ENCODE measurements at places on chromosomes 2 and 18. TPM values are rescaled to one million over a fixed set of nuclear protein-coding genes. Genes with fewer than 3 reads are reported as not detected.

DNA sequence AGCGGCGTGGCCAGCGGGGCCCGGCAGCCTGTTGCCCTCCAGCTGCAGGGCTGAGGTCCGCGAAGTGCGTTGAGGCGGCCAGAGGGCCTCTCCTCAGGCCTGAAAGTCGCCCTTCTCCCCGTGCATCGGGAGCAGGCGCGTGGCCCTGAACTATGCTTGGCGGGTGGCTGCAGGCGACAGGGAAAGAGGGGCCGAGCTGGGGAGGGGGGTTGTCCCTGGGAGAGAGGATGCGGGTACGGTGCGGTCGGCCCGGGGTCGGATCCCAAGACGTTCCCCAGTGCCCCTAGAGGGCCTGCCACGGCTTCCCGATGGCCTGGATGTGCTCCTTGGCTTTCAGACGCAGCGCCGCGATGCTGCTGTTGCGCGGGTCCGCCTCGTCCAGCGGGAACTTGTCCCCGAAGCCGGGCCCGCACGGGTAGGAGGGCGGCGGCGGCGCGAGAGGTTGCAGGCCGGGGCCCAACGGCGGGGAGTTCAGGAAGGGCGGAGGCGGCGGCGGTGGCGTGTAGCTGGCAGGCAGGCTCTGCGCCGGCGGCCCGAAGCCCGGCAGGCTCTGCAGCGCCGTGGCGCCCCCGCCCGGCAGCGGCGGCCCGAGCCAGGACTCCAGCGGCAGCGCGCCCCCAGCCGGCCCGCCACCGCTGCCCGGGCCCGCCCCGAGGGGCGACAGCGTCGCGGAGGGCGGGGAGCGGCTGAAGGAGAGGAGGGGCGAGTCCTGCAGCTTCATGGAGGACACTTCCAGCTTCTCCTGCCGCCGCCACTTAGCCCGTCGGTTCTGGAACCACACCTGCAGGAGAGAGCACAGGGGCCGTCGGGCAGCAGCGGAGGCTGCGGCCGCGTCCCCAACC is 4.3 kb downstream of the RAX start:
- no peak overlapping the region for H3K27ac ChIP-seq
- peaks cover 99% of the 10 kb centered on the region for H3K27me3 ChIP-seq
- H3K4me1 ChIP-seq: no peaks in the 10 kb centered on the region
- H3K4me3 ChIP-seq: no peak overlapping the region

MEP1B gene
- total RNA-seq: 4.6 TPM

RELCH gene
- 38.9 TPM for total RNA-seq

- no peaks in the 10 kb centered on the region for H3K4me1 ChIP-seq
- H3K36me3 ChIP-seq: no peaks in the 10 kb centered on the region
- DNase-seq: no peak
- H3K27ac ChIP-seq: no peak overlapping the region
- H3K27me3 ChIP-seq: no peaks in the 10 kb centered on the region
These were observed 160.8 kb upstream of the CAVIN2 start for GRCh38 chr2:192007581-192008228.
